H1 (cell line): ENCODE measurements at places on chromosomes 16 and 17. TPM values are rescaled to one million over a fixed set of nuclear protein-coding genes. Genes with fewer than 3 reads are reported as not detected.

Gene EEF2K
- 30.2 and 30.5 TPM in 2 replicates for total RNA-seq

GRCh38 chr16:88382491-88383400 lies at the start of gene ZNF469:
ZNF469 (plus strand) TSS chr16:88382959; CDS start chr16:88427471, 44,512 bp downstream.
- DNase-seq, result no peak

- DNase-seq, result no peak
Observed at GRCh38 chr17:8402921-8403536, 5.4 kb upstream of the RNF222 start.

GRCh38 chr16:85164838-85165516 lies 52.7 kb upstream of the CIBAR2 start:
- DNase-seq, result no peak

DNA sequence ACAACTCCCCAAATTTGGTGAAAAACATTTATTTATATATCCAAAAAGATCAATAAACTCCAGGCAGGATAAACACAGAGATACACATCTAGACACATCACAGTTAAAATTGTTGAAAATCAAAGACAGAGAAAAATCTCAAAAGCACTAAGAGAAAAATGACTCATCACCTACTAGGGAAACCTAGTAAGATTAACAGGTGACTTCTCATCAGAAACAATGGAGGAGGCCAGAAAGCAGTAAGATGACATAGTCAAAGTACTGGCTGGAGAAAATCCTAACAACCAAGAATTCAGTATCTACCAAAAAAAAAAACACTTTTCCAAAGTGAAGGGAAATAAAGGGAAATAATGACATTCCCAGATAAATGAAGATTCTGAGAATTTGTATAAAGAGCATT lies 33.8 kb downstream of the ULK2 start:
- no peak for DNase-seq

DNA sequence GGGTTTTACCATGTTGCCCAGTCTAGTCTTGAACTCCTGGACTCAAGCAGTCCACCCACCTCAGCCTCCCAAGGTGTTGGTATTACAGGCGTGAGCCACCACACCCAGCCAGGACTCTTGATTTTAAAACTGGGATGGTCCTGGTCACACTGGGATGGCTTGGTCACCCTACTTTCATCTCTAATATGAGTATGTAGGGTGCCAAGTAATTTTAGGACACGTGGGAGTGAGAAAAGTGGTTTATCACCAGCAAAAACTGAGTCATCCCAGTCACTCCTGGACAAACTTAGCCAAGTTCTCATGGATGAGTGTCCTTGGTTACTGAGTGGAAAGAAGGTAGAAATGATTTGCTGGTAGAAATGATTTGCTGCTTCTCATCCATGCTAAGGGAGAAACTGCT lies 9.9 kb downstream of the CLEC19A start:
- DNase-seq, result no peak

GRCh38 chr16:68082629-68083238 lies 2.4 kb upstream of the NFATC3 start:
- DNase-seq, result no peak

Gene IL17C
- 1.1 and 1.4 TPM in 2 replicates for total RNA-seq

DNA sequence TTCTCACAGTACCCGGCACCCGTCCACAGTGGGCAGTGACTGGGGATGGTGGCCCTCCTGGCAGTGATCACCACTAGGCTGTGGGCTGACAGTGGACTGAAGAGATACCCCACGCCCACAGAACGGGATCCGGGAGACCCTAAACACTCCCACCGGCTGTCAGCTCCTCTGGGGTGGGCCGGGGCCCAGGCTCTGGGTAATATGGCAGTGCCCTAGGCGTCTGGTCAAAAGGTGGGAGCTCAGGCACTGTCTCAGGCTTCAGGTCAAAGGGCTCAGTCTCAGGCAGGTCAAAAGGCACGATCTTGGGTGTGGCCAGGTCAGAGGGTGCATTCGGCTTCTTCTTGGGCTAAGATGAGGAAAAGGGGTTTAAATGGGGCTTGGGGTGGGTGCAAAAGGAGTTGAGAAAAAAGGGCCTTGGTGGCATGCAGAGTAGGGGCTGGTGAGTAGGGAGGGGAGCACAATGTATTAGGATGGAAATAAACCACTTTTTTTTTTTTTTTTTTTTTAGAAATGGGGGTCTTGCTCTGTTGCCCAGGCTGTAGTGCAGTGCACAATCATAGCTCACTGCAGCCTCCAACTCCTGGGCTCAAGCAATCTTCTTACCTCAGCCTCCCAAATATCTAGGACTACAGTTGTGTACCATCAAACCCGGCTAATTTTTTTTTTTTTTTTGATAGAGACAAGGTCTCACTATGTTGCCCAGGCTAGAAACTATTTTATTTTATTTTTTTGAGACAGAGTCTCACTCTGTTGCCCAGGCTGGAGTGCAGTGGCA lies 11.0 kb downstream of the CAVIN1 start:
- no peak for DNase-seq

- DNase-seq, result no peak
Observed at GRCh38 chr17:71666047-71666446, 454.8 kb upstream of the SOX9 start.
